Fibroblast of skin of abdomen (primary cell): ENCODE measurements at places on chromosomes 1 and 21.
A peak's percentile ranks its signal among the peaks of the same experiment; 100 is the strongest.

GRCh38 chr1:206700445-206701036 is 15.8 kb downstream of the MAPKAPK2 start:
- DNase-seq: peak; percentile 41

DNA sequence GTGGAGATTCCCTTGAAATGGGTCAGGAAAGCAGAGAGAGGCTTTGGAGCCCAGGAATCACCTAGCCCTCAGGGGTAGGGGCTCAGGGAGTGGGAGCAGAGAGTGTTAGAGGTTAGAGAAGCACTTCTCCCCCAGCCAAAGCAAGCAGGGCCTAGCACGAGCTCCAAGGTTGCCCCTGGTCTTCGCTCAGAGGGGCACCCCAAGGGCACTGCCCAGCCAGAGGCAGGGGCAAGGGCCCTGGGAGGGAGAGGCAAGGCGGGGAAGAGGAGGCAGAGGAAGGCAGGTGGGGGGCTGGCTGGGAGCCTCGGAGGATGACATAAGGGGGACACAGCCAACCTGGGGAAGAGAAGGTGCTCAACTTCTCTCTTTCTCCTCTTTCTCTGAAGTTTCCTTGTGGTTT is 71.9 kb downstream of the CASZ1 start:
- DNase-seq: no peak

DNA sequence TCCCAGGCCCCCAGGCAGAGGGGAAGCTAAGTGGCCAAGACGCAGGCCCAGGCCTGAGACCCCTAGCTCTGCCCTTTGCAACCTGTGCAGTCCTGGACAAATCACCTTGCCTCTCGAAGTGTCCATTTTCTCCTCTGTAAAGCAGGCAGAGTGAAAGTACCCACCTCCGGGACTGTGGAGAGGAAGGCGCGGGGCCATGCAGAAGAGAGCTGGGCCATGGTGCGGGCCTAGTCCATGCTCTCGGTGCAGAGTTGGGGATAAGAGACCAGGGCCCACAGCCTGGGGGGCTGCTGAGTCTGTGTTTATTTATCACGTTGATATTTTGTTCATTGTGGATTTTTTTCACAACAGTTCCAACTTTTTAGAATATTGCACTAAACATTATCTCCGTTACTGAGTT is 160.2 kb upstream of the VAMP3 start:
- DNase-seq: no peak

GRCh38 chr1:53559854-53560580 is 100.8 kb downstream of the DMRTB1 start:
- DNase-seq: no peak

DNA sequence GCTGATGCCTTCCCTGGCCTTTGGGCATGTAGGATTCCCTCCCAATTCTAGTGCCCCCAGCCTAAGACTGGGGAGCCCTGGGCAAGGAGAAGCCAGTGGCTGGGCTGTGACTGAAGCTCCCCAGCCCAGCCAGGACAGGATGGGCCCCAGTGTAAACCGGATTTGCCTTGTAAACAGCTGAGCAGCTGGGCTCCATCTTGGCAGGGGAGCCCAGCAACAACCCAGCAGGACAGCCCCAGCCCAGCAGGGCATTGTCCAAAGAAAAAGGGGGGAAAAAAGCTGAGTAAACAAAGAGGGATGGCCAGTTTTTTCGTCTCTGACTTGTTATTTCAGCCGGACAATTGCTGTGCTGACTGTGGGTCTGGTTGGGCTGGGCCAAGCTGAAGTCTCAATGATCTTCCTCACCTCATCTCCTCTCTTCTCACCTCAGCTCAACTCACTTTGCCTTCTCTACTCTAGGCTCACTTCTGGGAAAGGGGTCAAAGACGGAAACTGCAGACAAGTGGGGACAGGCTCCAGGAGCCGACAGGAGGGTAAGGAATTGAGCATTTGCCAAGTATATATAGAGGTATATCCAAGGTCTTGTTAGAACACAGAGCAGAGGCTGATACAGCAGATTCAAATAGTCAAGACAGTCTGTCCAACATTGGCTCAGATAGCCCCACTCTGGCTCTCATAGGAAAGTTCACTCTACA is 97.7 kb downstream of the TMEM53 start:
- DNase-seq: no peak

DNA sequence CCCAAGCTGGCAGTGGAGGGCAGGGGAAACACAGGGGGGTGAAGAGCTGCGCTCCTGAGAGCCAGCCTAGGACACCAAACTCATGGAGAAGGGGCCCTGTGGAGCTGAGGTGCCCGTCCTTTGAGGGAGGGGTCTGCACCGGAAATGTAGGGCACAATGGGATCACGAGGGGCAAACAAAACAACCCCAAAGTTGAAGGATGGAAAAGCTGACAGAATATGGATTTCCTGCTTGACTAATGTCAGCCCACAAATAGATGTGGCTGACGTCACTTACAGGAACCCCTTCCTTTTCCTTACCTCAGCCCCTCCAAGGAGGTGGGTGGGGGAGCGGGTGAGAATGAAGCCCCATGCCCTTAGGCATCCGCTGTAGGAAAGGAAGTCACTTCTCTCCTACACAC is 110.9 kb downstream of the KCNN3 start:
- DNase-seq: no peak

- DNase-seq: no peak
Observed at GRCh38 chr1:225872075-225872430, 10.1 kb downstream of the TMEM63A start.

GRCh38 chr1:160260406-160261382 is 1.7 kb downstream of the DCAF8 start:
- peak; percentile 76 for DNase-seq

DNA sequence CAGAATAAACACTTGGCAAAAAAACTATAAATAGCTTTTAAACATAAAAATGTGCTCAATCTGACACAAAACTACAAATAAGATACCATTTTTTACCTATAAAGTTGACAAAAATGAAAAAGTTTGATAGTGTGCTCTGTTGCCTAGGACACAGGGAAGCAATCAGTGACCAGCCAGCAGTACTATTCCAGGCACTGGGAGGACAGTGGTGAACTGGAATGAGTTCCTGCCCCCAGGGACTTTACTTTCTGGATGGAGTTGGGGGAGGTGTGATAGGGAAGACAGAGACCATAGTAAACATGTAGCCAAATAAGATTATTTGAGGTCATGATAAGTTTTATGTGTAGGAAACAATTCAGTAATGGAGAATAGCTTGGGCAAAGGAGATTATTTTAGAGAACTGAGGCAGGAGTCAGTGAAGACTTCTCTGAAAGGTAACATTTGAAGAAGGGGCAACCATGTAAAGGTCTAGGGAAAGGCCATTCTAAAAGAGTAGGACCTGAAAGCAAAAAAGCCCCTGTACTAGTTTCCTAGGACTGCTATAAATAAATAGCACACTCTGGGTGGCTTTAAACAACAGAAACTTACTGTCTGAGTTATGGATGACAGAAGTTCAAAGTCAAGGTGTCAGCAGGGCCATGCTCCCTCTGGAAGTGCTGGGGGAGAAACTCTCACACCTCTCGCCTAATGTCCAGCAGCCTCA is 42.0 kb downstream of the EEIG2 start:
- no peak for DNase-seq

DNA sequence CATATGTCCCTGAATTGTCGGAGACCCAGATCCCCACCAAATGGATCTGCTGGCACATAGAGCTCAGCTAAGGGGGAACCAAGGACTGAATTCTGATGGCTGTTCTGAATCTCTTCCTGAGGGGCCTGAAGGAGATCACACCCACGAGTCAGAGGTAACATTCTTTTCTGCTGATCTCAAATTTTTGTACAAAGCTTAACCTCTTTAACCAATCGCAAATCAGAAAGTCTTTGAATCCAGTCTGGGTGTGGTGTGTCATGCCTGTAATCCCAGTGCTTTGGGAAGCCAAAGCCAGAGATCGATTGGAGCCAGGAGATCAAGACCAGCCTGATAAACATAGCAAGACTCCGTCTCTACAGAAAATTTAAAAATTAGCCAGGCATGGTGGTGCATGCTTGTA is 62.8 kb upstream of the PRRC2C start:
- peak; percentile 44 for DNase-seq

- DNase-seq: peak; percentile 41
Observed at GRCh38 chr21:16792101-16792500, 720.7 kb upstream of the CXADR start.

GRCh38 chr1:62103846-62104245 is 90.8 kb upstream of the L1TD1 start:
- no peak for DNase-seq

GRCh38 chr1:52662645-52663313 is 29.8 kb downstream of the SHISAL2A start:
- DNase-seq: peak; percentile 16

GRCh38 chr1:91872000-91872399 is 14.0 kb downstream of the TGFBR3 start:
- peak; percentile 60 for DNase-seq

GRCh38 chr1:19824541-19824940 is 9.5 kb upstream of the RNF186 start:
- peak; percentile 12 for DNase-seq

DNA sequence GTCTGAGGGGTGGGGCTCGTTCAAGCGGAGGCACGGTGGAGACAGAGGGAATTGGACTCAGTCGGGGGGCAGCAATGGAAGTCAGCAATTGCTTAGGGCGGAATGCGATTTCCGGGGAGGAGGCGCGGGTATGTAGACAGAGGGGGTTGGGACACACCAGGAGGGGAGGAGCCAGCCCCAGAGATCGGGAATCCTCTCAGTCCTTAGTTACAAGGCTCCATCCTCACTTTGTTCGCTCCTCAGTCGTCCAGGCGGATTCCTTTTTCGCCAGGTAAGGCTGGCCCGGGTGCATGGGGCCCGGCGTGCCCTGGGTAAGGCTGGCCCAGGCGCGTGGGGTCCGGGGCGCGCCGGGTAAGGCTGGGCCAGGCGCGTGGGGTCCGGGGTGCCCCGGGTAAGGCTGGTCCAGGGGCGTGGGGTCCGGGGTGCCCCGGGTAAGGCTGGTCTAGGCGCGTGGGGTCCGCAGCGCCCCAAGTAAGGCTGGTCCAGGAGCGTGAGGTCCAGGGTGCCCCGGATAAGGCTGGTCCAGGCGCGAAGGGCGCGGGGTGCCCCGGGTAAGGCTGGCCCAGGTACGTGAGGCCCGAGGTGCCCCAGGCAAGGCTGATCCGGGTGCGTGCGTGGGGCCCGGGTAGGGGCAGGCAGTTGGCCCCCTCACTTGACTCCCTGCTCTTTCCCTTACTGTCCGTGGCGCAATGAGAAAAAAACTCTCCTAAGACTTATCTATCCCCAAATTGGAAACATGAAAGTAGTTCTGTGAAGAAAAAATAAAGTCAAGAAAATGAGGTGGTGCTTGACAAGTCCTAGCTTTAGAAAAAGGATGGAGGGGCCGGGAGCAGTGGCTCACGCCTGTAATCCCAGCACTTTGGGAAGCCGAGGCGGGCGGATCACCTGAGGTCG is at the start of gene L1TD1:
L1TD1 (plus strand) TSS at position 199 of the 894 bp plus-strand sequence. CDS start 11,780 bp downstream, outside the sequence.
- peak; percentile 14 for DNase-seq

DNA sequence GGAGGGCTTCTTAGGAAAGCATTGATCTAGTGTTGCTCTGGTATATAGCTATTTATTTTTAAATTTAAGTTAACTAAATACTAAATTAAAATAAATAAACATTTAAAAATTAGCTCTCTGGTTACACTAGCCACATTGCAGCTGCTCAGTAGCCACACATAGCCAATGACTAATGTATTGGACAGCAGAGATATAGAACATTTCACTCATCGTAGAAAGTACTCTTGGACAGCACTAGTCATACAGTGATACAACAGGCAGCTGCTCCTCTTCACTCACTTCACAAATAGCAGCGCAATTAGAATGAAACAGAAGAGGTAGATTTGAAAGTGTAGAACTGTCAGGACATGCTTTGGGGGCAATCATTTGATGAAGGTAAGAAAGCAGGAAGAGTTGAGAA is 245.4 kb downstream of the PBX1 start:
- peak; percentile 31 for DNase-seq

GRCh38 chr1:167369175-167369574 is 148.5 kb downstream of the POU2F1 start:
- no peak for DNase-seq
